ENCODE measurements at places on chromosomes 1 and 21.

DNA sequence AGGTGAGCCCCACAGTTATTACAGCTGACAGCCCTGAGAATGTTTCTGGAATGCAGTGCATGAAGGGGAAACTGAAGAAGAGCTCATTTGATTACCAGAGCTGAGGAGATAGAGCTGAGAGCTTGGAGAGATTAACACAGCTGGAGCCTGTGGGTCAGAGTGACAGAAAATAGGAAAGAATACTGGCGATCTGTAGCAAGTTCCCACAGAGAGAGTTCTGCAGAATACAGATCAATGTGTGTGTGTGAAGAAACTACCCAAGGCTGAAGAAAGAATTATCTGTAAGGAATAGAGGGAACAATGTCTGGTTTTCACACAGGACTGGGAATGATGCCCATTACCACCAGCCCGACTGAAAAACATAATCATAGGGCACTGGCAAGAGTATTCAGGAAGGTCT, 103.6 kb upstream of the SNX7 start:
- DNase-seq = no peak

DNA sequence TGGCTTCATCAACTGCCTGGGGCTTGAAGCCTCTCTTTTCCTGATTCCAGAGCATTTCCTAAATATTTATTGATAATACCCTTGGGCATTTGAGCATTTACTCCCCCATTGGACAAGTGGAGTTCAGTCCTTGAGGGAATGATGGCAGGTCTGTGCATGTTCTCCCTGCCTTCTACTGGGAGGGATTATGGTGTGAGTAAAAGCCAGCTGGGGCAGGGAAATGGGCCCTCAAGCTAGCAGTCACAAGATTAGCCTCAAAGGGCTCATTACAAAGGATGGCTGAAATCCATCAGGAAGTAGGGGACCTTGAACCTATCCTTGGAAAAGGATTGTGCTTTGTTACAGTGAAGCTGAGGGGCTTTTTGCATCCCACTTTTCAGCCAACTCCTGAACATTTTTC, 24.2 kb upstream of the OSBPL9 start:
- no peak for DNase-seq

DNA sequence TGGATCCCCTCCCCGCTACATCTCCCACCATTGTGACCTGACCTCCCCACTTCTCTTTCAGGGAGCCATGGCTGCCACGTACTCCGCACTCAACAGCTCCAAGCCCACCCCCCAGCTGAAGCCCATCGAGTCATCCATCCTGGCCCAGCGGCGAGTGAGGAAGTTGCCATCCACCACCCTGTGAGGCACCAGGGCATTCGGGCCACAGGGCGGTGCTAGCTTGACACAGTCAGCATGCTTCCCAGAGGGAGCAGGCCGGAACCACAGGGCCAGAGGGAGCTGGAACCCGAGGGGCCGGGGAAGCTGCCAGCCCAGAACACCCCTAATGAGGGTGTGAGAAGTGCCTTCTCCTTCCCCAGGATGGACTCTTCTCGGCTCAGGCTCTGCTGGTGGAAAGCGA, 44.5 kb downstream of the RPS6KA1 start:
- no peak for DNase-seq

GRCh38 chr1:24437631-24438396, 22.2 kb downstream of the NIPAL3 start:
- DNase-seq = peak; percentile 56

DNA sequence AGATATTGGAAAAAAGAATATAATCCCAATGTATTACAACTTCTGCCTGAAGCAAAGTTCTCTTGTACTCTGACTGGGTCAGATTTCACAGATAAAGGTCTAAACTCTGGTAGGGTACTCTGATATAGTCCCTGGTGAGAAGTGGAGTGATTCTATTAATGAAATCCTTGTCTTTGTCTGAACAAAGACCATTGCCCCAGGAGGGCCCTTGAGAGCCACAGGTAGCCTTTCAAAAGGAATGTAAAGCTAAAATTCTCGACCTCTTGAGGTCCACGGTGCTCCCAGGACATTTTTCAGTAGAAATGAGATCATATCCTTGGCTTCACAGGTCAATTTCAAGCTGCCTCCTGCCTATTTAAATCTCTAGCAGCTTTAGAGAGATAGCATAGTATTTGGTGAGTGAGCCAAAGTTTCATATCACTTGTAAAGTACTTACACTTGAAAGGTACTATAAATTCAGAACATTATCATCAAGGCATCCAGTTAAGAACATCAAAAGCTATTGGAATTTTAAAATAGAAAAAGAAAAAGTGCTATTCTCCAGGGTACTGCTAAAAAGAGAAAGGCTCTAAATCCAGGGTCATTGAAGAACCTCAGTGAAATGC, 10.1 kb downstream of the TNNI3K start:
- DNase-seq = no peak

DNA sequence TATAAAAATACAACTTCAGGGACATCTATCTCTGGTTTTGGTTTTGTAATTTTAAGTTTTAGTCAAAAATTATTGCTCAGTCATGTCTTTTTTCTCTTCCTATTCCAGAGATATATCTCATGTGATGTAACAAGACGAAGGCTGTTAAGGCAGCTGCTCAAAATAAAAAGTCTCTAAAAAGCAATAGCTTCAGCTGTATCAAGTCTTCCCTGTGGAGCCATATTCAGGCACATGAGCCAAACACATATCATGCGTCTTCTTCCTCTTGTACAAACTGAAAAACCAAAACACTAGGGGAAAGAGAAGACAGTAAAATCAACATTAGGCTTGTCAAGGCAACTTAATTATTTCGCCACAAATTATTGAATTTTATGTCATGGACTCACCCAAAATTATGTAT, 240.7 kb downstream of the NRIP1 start:
- DNase-seq = no peak

DNA sequence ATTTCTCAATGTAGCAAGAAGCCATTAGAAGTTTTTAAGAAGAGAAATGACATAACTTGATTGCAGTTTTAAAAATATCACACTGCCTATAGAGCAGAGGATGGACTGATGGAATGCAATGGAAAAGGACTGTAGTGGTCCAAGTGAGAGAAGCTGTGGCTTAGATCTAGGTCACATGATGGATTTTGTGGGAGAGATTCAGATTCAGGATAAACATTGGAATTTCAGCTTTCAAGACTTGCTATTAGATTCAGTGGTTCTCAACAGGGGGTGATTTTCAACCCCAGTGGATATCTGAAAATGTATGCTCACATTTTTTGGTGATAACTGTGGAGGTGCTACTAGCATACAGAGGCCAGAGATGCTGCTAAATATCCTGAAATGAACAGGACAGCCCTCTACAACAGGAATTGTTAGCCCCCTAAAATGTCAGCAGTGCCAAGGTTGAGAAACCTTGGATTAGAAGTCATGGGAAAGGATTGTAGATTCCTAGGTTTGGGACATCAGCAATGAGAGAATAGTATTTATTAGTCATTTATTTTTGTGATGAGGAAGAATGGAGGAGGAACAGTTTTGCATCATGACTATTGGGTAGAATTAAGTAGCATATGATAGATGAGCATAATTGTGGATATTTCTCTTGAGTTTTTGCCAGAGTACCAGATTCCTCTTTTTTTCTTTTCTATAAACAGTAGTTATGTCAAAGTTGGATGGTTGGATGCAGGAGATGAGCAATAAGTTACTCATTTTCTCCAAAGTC, 30.1 kb upstream of the KCNK2 start:
- peak; percentile 93 for DNase-seq

GRCh38 chr1:237507005-237507404, 383.7 kb downstream of the ZP4 start:
- DNase-seq = no peak

DNA sequence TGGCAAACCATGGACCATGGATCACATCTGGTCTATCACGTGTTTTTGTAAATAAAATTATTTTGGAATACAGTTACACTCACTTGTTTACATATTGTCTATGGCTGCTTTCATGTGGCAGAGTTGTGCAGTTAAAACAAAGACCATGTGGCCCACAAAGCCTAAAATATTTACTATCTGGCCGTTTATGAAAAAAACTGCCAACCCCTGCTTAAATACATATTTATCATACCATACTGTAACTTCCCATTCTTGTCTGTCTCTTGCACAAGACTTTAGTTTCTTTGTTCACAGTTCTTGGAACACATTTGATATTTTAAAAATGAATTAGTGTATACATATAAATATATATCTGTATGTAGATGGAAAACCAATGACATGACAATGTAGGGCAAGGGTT, 141.5 kb downstream of the PAPPA2 start:
- peak; percentile 54 for DNase-seq

GRCh38 chr1:235291599-235292091, 36.3 kb downstream of the ARID4B start:
- DNase-seq = no peak

GRCh38 chr21:34894401-34894800, 154.7 kb downstream of the RUNX1 start:
- DNase-seq = no peak
